Activated T-cell treated with anti-CD3 and anti-CD28 coated beads, Interleukin-2, amount 50 U/mL, for 48 hours (primary cell): ENCODE measurements at places on chromosomes 12 and 14.

DNA sequence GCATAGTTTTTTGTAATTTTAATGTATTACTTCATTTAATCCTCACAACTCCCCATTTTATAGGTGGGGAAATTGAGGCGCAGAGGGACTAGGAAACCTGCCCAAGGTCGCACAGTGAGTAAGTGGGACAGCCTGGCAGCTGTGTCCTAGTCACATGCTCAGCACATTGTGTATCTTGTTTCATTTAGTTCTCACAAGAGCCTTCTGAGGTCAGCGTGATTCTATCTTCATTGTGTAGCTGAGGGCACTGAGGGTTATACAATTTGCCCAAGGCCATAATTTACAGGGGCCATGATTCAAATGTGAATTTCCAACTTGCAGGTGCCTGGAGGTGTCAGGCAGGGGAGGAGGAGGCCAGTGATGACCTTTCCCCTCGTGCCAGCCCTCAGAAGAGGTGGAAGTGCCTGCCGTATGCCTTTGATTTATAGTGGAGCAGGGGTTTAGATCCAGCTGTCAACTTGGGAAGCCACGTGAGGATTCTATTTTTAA lies 30.3 kb upstream of the SMOC1 start:
- DNase-seq: no peak

DNA sequence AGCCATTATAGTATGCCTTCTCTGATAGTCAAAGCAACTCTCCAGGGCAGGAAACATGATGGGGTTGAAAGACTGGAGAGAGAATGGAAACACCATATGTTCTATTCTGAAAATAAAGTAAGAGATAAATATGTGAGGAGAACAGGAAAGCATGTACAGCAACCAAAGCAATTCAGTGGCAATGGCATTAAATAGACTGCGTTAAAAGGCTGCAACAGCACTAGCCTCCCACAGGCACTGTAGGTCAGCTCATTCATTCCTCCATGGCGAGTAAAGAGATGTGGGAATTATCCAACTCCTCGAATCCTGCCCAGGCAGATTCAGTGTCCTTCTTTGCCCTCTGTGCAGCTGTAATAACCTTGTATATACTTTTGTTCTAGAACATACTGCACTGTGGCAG lies 43.8 kb downstream of the ANO6 start:
- DNase-seq: no peak

GRCh38 chr12:133057446-133057845 lies 20.1 kb downstream of the ZNF84 start:
- DNase-seq: no peak

DNA sequence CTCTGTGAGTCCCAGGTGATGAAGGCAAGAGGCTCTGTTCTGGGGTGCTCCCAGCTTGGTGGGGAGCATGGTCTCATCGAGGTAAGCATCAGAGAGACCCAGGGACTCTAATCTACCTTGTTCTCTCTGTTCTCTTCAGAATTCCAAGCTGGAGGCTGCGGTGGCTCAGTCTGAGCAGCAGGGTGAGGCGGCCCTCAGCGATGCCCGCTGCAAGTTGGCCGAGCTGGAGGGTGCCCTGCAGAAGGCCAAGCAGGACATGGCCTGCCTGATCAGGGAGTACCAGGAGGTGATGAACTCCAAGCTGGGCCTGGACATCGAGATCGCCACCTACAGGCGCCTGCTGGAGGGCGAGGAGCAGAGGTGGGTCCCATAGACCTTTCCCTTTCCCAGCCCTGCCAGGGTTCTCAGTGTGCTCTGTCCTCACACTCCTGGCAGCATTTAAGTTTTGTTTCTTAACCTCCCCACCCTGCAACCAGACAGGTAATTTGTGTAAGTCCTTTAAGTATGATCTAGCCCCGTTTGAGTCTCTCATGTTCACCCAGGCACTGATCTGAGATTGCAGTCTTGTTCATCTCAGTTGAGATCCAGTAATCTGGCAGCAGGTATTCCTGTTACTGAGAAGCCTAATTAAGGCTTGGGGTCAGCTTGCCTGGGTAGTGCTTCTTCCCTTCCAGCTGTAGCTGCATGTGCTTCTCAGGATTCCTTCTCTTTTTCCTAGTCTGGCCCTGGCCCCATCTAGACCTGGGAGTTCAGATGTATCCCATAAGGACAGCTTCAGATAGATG lies 14.8 kb upstream of the KRT81 start:
- DNase-seq: no peak

DNA sequence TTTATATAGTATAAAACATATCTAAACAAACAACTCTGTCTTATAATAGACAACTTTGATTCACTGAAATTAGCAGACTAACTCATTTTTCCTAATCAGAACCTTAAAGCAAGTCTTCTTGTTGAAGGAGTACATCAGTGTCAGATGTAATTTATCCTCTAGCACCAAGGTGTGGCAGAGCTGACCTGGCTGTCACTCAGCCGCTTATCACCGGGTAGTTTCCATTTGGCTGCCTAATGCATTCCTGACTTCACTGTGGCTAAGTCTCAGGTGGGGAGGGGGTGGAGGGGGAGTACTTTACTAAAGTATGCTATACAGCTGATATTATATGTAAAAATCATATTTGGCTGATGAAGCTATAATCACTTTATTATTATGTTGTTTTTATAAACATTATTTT lies 339.9 kb upstream of the RGS6 start:
- DNase-seq: no peak

- no peak for DNase-seq
Observed at GRCh38 chr12:6980740-6981139, 10.0 kb downstream of the EMG1 start.

DNA sequence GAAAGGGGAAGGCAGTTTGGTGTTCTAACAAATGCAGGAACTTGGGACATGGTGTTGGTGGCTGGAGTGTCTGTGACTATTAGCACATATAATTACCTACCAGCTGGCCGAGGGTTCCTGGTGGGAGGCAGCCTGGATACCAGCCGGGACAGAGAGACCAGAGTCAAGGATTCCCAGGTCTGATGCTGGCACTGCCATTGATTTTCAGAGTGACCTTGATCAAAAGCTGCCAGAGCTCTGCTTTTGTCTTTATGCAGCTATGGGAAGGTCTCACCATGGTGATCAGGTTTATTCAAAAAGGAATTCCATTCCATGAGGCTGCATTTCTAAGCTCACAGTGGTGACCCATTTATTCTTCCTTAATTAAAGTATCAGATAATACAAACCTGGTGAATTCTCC lies 101.0 kb upstream of the PWP1 start:
- no peak for DNase-seq

- DNase-seq: peak; percentile 58
Observed at GRCh38 chr14:103527408-103528145, 1.4 kb upstream of the TRMT61A start.

DNA sequence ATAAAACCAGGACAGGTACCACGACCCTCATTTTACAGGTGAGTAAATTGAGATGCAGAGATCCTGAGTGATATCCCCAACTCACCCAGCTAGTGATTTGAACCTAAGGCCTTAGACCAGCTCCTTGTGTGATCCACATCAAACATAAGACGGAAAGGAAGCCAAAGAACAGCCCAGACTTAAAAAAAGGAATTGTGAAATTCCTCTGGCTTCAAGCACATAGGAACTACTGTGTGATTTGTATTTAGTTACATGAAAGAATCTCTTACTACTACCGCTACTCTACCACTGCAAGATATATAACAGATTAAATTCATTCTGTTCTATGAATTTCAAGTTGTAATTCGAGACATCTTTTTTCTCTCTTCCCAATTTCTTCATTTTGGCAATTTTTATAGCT lies 10.5 kb downstream of the E2F7 start:
- no peak for DNase-seq

DNA sequence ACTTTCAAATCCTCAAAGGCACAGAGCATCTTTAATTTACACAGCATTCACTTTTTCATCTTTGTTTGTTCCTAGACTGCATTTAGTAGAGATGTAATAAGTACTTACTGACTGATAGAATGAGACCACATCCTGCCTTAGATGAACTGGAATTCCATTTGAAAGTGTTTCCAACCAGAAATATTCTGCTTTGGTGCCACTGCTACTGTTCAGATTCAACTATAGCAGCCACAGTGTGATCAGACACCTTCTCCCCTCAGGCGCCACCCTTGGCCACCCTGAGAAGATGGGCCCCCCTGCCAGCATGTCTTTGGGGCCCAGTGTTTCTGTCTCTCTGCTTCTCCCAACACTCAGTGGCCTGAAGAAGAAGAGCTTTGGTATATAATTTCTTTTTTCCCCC lies 449.1 kb downstream of the RAD51B start:
- no peak for DNase-seq

GRCh38 chr14:82341261-82341810 lies 807.7 kb upstream of the SEL1L start:
- no peak for DNase-seq

DNA sequence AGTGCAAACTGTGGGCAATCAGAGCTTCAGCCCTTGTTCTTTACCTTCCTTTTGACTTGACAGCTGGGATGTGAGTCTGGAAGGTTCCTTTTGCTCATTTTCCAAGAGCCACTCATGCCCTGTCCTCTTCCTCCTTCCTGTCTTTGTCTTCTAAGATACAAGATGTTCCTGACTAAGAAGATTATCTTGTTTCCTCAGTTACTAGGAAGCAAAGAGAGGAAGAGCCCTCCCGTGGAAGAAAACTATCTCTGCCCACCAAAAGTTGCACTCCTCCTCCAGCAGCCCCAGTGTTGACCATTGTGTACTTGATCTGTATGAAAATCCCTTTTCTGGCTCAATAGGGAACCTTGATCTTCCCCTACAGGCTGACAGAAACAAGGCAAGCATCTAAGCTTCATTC lies 138.0 kb downstream of the C12orf75 start:
- DNase-seq: no peak

GRCh38 chr12:84874125-84874824 lies 38.3 kb downstream of the SLC6A15 start:
- no peak for DNase-seq

DNA sequence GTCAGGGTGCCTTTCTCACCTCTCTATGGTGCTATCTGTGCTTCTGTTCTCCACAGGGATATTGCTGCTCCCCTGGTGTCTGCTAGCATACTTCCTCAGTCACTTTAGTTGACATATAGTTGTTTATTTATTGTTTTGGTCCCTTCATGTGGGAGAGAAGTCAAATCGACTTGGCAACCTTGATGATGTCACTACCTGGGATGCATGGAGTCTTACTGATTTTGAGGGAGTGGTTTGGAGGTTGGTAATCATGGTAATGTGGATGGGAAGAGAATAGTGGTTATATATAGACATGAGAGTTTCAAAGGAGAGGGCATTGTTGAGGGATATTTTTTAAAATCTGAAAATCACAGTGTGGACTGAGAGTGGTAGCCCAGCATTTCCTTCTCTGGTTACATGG lies 73.6 kb upstream of the FBXO33 start:
- DNase-seq: no peak
